ENCODE measurements at places on chromosomes 13 and 19.

GRCh38 chr13:44306371-44307192 is 67.0 kb upstream of the SERP2 start:
- DNase-seq: no peak

- DNase-seq: no peak
Measured at GRCh38 chr19:38869160-38869835, 8.8 kb downstream of the RINL start.

DNA sequence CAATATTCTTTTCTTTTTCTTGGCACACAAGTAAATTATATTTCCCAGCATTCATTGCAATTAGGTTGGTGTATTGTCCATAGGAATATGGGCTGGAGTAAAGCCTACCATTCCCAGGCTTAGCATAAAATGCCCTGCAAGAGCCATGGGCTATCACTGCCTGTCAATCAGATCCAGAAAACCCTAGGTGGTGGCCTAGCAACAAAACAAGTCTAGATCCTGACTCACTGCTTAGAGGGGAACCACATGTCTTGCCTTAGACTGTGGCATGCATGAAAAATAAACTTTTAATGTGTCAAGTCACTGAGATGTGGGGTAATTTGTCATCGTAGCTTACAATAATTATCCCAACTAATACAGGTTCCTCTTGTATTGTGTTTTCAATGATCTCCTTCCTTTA is 16.2 kb downstream of the SOX21 start:
- no peak for DNase-seq

- DNase-seq: peak; percentile 81
Measured at GRCh38 chr19:7925171-7925851, 624 bp downstream of the CTXN1 start.

- no peak for DNase-seq
Measured at GRCh38 chr19:46624958-46625661, at the start of gene PTGIR. Gene PTGIR (minus strand): TSS chr19:46625089. CDS start chr19:46624225, 864 bp downstream.

GRCh38 chr19:51971624-51972023 is 15.0 kb downstream of the ZNF350 start:
- DNase-seq: no peak

DNA sequence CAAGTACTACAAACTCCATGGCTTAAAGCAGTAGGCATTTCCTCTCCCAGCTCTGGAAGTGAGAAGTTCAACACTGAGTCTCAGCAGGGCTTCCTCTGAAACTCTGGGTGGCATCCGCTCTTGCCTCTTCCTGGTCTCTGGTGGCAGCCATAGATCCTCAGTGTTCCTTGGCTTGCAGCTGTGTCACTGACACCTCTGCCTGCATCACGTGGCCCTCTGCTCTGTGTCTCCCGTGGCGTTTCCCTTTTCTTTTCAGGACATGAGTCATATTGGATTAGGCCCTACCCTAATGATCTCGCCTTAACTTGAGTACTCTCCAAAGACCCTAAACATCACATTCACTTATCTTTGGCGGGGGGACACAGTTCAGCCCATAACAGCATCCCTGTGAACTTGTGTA is 466.7 kb downstream of the MYO16 start:
- no peak for DNase-seq

DNA sequence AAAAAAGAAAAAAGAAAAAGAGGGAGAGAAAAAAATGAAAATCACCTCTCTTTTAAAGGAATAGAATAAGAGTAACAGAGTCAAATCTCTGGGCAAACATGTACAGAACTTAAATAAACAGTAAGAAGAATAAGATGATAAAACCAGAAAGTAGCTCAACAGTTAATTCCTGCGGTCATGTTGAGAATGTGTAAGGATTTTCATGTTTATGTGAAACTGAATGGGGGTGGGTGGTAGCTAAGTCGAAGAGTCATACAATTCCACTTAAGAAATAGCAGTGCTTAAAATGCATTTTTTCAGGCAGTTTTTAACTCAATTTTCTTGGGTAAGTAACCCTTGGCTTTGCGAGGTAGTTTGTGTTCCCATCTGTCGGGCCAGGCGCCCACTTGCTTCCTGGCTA is 60.9 kb downstream of the PEX11G start:
- DNase-seq: no peak

DNA sequence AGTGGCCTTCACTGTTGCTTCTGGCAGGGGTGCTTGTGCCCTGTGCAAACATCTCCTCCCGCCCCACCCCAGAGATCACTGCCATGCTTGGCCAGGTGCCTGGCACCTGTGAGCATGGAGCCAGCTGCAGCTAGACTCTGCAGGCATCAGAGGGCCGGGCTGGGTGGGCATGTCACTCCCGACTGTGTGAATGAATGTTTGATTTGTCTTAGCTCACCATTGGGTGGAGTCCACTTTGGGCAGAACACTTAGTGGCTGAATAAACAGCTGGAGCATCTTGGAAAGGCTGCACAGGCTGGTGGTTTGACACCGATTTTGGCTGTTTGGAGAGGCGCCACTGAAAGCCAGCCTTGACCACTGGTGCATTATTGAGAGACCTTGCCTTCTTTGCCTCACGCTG is 267.3 kb downstream of the DLEU7 start:
- no peak for DNase-seq

GRCh38 chr19:23439623-23440022 is 44.4 kb upstream of the ZNF91 start:
- DNase-seq: no peak

GRCh38 chr19:1041835-1042685 is 2.2 kb downstream of the ABCA7 start:
- no peak for DNase-seq

- no peak for DNase-seq
Measured at GRCh38 chr13:98190889-98191444, 13.9 kb upstream of the RNF113B start.

GRCh38 chr19:4593409-4593851 is 33.9 kb upstream of the SEMA6B start:
- no peak for DNase-seq

DNA sequence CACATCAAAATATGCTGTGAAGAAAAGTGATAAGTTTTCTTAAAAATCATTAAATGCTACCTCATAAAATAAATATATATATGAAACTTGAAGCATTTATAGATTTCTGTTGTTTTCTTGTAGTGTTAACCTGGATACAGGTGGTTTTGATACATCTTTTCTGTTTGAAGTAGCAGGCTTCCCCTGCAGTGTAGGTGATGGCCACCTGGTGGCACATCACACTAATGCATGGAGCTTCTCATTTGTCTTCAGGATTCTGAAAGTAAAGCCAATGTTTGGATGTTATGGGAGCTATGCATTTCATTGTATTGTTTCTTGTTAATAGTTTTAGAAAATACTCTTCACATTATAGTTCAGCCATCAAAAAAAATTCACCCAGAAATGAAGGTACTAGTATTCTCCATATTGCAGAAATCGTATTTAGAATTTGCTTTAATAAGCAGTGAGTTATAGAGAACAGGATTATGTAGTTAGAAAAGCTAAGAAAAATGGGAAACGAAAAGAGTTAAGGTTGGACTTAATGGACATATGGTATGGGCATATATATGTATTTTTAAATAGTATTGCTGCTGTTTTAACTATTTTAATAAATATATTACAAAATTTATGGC is 18.7 kb downstream of the GPR180 start:
- DNase-seq: no peak

GRCh38 chr19:8552810-8553209 is 24.4 kb downstream of the MYO1F start:
- DNase-seq: no peak

GRCh38 chr19:45103156-45103507 is 10.2 kb downstream of the PPP1R37 start:
- no peak for DNase-seq

- no peak for DNase-seq
Measured at GRCh38 chr19:46429999-46430398, 1.3 kb upstream of the PNMA8C start.

DNA sequence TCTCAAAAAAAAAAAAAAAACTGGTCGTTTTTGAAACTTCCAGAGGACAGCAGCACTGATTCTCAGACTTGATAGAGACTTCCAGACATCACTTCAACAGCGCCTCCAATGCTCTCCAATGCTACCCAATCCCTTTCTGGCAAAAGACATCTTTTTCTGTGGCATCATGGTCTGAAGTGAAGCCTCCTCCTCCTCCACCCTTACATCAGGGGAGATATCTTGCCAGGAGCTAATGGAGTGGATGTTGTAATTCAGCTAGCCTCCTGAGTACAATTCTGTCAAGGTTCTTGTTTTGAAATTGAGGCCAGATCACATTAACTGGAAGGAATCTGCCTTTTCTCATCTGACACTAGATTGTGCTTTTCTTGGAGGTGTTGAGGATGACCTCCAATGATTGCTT is 24.2 kb downstream of the FXYD5 start:
- DNase-seq: no peak

Data from liver (tissue), 10 donors.